Umbilical cord (tissue), 2 donors: ENCODE measurements at places on chromosomes 6 and 20. TPM values are rescaled to one million over a fixed set of nuclear protein-coding genes. Genes with fewer than 3 reads are reported as not detected.

The HLA-DPA1 gene
- total RNA-seq: 24.8 TPM

- DNase-seq: no peak
These were observed 74.5 kb upstream of the TRAF3IP2 start for GRCh38 chr6:111680015-111680712.

The NNAT gene
- 5.3 TPM for total RNA-seq

GRCh38 chr6:32604434-32604877, 14.8 kb upstream of the HLA-DRB1 start:
- no peak for DNase-seq

The MEP1A gene
- total RNA-seq: 2.2 TPM
